ENCODE measurements at places on chromosomes 6 and 20. TPM values are rescaled to one million over a fixed set of nuclear protein-coding genes. Genes with fewer than 3 reads are reported as not detected.
A peak's percentile ranks its signal among the peaks of the same experiment; 100 is the strongest.

The DUSP15 gene
- not detected for total RNA-seq

The BPI gene
- total RNA-seq, result not detected

The UNC93A gene
- not detected for total RNA-seq

The TMX4 gene
- 47.4 TPM for total RNA-seq

The CYB5R4 gene
- total RNA-seq, result 18.9 TPM

DNA sequence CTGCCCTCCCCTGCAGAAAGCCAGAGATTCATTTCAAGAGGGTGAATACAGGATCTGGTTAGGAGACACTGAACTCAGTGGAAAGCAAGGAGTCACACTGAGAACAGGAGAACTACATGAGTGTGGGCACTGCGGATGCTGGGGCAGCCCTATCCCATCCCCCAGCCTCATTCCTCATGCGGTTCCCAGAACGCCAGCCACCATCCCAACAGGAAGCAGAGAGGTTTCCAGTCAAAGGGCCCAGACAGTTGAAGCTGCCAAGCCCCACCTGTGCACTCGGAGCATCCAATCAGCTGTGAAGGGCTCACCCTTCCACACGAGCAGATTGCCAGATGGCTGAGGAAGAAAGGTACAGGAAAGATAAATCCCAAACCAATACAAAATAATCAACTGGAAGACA is 50.7 kb upstream of the PRND start:
- H3K27me3 ChIP-seq, result no peaks in the 10 kb centered on the region
- DNase-seq, result no peak
- H3K4me3 ChIP-seq, result no peak overlapping the region
- peaks cover 17% of the 10 kb centered on the region for H3K4me1 ChIP-seq
- no peaks in the 10 kb centered on the region for H3K36me3 ChIP-seq

DNA sequence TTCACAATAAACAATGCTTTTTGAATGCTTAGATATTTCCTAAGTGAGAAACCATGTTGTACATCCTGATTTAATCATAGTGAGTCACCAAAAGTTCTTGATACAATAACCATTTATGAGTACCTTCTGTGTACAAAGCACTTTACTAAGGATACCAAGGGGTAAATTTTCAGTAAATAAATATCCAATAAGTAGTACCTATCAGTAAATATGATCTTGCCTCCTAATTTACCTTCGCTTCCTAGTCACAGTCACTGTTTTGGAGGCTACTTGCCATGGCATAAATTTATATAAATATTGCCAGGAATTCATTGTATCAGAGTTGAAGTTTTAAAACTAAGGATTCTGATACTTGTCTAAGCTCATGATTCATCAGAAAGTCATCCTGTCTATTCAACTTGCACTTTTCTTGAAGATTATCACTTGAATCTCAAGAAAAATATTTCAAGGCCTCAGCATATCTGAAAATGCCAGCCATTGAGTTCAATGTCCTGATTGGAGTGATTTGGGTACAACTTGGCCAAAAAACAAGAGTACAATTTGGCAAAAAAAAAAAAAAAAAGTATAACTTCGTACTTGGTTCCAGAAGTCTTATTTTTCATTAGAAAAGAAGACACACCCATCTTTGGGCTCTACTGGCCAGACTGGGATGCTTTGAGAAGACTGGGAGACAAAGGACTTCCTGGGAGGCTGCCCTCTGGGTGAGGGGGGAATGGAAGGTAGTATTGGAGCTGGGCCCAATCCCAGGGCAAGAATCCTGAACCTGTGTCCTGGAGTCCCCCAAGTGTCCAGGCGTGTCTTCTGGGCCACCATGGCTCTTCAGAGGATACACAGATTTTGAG is 32.8 kb downstream of the RAB22A start:
- H3K4me3 ChIP-seq, result no peak overlapping the region
- peaks cover 31% of the 10 kb centered on the region for H3K36me3 ChIP-seq
- DNase-seq, result peak; percentile 18
- H3K27me3 ChIP-seq, result no peaks in the 10 kb centered on the region
- H3K4me1 ChIP-seq, result peaks cover 28% of the 10 kb centered on the region
- peak overlapping the region; percentile 81 for H3K27ac ChIP-seq

DNA sequence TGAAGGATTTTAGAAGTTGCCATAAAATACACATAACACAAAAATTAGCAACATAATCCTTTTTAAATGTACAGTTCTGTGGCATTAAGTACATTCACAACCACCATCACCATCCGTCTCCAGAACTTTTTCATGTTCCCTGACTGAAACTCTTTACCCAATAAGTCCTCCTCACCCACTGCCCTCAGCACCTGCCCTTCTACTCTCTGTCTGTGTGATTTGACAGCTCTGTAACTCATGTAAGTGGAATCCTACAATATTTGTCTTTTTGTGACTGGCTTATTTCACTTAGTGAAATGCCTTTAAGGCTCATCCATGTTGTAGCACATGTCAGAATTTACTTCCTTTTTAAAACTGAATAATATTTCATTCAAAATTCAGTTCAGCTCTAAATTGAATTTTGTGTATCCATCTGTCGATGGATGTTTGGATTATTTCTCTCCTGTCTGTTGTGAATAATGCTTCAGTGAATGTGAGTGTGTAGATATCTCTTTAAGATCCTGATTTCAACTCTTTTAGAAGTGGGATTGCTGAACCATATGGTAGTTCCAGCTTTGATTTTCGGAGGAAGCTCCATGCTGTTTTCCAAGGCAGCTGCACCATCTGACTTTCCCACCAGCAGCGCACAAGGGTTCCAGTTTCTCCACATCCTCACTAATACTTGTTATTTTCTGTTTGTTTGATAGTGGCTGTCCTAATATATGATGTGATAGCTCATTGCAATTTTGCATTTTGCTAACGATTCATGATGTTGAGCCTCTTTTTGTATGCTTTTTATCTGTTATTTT is 4.2 kb downstream of the ENTPD6 start:
- H3K36me3 ChIP-seq, result peaks cover 23% of the 10 kb centered on the region
- H3K4me3 ChIP-seq, result no peak overlapping the region
- peak overlapping the region; percentile 4 for H3K27ac ChIP-seq
- peaks cover 52% of the 10 kb centered on the region for H3K4me1 ChIP-seq

GRCh38 chr20:1579488-1579887 is 22.0 kb upstream of the SIRPD start:
- H3K4me1 ChIP-seq, result peaks cover 6% of the 10 kb centered on the region
- no peak overlapping the region for H3K4me3 ChIP-seq
- H3K27me3 ChIP-seq, result no peaks in the 10 kb centered on the region
- DNase-seq, result no peak
- H3K36me3 ChIP-seq, result no peaks in the 10 kb centered on the region

DNA sequence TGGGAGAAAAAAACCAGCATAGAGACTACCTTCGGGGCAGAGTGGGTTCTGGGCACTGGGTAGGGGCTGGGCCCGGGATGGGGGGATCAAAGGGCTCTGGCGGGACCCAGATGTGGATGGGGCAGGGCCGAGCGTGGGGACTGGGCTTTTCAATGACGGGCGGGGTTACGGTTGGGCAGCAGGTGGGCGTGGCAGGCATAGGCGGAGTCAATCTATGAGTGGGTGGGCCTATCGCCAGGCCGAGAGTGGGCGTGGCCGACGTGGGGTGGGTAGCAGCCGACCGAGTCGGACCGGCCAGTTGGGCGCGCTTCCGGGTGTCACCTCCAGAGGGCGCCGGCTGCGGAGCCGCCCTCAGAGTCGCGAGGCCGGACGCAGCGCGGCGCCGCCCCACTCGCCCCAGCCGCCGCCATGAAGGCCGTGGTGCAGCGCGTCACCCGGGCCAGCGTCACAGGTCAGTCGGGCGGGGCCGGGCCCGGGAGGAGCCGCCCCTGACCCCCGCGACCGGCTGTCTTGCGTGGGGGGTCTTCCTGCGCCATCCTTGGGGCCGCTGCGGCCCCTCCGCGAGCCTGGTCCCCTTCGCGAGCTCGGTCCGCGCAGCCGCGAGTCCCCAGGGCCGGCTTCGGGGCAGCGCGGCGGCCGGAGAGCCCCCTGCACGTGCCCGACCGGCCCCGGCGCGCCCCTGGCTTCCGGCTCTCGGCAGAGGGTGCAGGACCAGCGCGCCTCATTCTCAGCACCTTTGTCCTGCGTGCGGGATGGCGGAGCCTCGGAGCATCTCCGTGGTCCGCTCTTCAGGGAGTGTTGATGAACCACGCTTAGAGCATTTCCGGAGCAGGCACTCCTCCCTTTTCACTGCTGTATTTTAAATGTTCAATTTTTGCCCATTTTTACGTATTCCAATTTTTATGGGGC is at the start of gene DTD1:
Gene DTD1, plus strand, starts transcription at position 390 of the 909 bp plus-strand sequence. Its CDS starts 19 bp downstream, at position 409.
- peaks cover 18% of the 10 kb centered on the region for H3K4me1 ChIP-seq
- peaks cover 6% of the 10 kb centered on the region for H3K36me3 ChIP-seq
- peak within 1 kb of the TSS; percentile 96 for H3K27ac ChIP-seq
- no peaks in the 10 kb centered on the region for H3K27me3 ChIP-seq

DNA sequence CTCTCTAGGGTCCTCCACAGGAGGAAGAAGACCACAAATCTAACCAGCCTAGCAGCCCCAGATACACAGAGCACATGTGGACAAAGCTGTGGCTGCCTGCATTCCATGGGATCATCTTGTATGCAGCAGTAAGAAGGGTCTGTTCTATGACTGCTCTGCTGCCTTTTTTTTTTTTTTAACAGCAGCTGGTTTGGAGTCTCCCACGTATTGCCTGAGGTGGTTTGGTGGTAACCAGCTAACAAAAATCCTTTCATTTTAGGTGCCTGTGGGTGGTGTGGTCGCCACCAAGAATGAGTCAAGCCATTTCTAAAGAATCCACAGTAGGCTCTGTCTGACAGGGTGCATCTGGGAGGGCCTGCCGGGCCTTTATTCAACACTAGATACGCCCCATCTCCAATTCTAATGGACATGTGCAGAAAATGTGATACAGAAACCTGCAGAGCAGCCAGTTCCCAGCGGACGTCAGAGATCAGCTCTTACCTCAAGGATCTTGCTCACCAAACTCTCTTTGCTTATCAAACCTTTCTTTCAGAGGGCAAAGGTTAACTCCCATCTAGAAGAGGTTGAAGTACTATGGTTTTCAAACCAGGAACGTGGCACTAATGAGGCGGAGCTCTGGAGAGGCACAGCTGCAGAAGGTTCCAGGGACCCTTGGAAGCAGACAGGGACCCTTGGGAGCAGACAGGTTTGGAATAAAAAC is 32.0 kb downstream of the GNAS-AS1 start:
- peak; percentile 24 for DNase-seq
- peaks cover 4% of the 10 kb centered on the region for H3K36me3 ChIP-seq
- H3K27me3 ChIP-seq, result peaks cover 9% of the 10 kb centered on the region
- H3K4me3 ChIP-seq, result no peak overlapping the region

DNA sequence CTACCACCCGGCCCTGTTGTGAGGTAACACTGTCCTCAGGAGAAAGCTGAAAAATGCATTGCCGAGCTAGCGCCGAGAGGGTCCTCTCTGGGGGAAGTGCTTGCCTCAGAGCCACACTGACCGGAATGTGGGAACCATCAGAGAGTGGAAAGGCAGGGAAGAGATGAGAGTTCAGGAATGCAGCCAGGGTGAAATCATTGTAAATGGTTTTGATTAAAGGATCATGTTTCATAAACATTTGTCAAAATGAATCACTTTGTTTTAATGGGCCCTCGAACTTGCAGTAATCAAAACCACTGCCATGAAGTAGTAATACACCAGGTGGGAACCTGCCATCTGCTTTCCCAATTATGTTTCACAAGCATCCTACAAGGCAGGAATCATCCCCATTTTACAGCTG is 16.9 kb upstream of the IL17F start:
- peaks cover 30% of the 10 kb centered on the region for H3K36me3 ChIP-seq
- no peaks in the 10 kb centered on the region for H3K4me1 ChIP-seq
- H3K4me3 ChIP-seq, result no peak overlapping the region
- no peak for DNase-seq
- H3K27me3 ChIP-seq, result no peaks in the 10 kb centered on the region

GRCh38 chr6:41278699-41279405 is 7.6 kb downstream of the TREM1 start:
- DNase-seq, result peak; percentile 79
- H3K36me3 ChIP-seq, result no peaks in the 10 kb centered on the region
- H3K27me3 ChIP-seq, result no peaks in the 10 kb centered on the region

- H3K36me3 ChIP-seq, result peaks cover 47% of the 10 kb centered on the region
- H3K4me1 ChIP-seq, result no peaks in the 10 kb centered on the region
- H3K4me3 ChIP-seq, result no peak overlapping the region
- DNase-seq, result no peak
- no peak overlapping the region for H3K27ac ChIP-seq
These were observed 16.5 kb downstream of the GFRA4 start for GRCh38 chr20:3646651-3647050.

GRCh38 chr6:31575952-31576685 is 754 bp downstream of the TNF start:
- H3K4me1 ChIP-seq, result peaks cover 9% of the 10 kb centered on the region
- no peak overlapping the region for H3K27ac ChIP-seq
- no peak overlapping the region for H3K4me3 ChIP-seq
- H3K27me3 ChIP-seq, result peaks cover 20% of the 10 kb centered on the region

GRCh38 chr6:42226645-42227143 is 9.0 kb upstream of the MRPS10 start:
- peak overlapping the region; percentile 50 for H3K4me3 ChIP-seq
- no peaks in the 10 kb centered on the region for H3K27me3 ChIP-seq
- peak; percentile 94 for DNase-seq
- peaks cover 50% of the 10 kb centered on the region for H3K4me1 ChIP-seq

GRCh38 chr6:136486357-136486756 is 63.9 kb downstream of the MAP7 start:
- H3K4me3 ChIP-seq, result no peak overlapping the region
- no peaks in the 10 kb centered on the region for H3K27me3 ChIP-seq
- no peak for DNase-seq
- H3K27ac ChIP-seq, result no peak overlapping the region

Data from MCF 10A (cell line).